Left kidney (tissue), 8 donors: ENCODE measurements at places on chromosomes 6 and 20. TPM values are rescaled to one million over a fixed set of nuclear protein-coding genes. Genes with fewer than 3 reads are reported as not detected.

ANGPT4 gene
- 0.22 TPM for polyA plus RNA-seq

SCRT2 gene
- polyA plus RNA-seq = not detected

RSPH4A gene
- polyA plus RNA-seq = 4.2 TPM

SLC4A11 gene
- polyA plus RNA-seq = 2.3 TPM

UNC5CL gene
- polyA plus RNA-seq = 8.4 TPM

BPIFB2 gene
- not detected for polyA plus RNA-seq

SLC12A5 gene
- 1.8 TPM for polyA plus RNA-seq

OLIG3 gene
- not detected for polyA plus RNA-seq
